Suppressor macrophage treated with lipopolysaccharide for 4 hours (primary cell): ENCODE measurements at places on chromosomes 11 and 22.

DNA sequence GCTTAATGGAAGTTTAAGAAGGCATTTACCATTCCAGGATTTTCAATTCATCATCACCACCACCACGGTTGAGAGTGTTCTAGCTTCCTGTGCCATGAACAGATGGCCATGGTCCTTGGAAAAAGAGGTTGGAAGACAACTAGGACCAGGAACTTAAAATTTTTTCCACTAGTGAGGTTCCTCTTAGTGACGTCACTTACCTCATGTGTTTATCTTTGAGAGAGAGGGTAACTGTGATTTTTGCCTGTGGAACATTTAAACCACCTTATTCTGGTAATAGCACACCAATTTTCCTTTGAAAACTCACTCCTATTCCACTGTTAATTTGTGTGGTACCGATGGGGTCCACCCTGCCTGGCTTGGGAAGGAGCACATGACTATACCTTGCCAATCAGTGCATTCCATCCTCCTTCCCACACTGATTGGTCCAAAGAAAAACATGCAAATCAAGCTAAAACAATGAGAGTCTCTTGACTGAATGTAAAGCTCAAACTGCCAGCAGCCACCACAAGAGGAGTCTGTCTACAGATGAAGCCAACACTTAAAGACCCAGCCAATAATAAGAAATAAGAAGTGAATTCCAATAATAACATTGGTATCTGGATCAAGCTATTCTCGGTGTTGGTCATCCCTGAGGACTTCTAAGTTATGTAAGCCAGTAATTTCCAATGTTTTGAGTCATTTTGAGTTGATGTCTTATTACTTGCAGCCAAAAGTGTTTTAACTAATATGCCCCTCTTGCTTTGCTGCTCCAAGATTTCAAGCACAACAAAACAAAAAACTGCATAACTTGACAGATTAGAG is 111.8 kb downstream of the MPPED2 start:
- DNase-seq, result no peak

- DNase-seq, result no peak
These were observed 19.8 kb downstream of the PTDSS2 start for GRCh38 chr11:469684-470560.

GRCh38 chr11:74460065-74460464 is 7.3 kb downstream of the KCNE3 start:
- DNase-seq, result no peak

GRCh38 chr11:14623036-14623435 is 20.6 kb upstream of the PDE3B start:
- DNase-seq, result no peak

DNA sequence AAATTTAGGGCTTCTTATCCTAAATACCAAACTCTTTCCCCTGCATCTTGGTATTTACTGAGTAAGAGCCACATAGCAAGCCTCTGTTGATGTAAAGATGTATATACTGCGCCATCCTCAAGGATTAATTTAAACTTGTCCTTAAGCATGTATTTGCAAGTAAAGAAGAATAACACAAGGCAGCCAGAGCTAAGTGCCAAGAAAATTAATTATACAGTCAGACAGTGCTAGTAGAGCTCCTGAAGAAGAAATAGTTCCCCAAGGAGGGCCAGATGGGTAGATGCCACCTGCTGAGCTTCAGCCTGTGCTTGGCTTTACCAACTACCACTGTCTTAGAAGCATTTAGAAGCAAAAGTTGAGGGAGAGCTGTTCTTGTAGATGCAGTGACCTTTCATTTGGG is 470.0 kb downstream of the BUD13 start:
- no peak for DNase-seq

DNA sequence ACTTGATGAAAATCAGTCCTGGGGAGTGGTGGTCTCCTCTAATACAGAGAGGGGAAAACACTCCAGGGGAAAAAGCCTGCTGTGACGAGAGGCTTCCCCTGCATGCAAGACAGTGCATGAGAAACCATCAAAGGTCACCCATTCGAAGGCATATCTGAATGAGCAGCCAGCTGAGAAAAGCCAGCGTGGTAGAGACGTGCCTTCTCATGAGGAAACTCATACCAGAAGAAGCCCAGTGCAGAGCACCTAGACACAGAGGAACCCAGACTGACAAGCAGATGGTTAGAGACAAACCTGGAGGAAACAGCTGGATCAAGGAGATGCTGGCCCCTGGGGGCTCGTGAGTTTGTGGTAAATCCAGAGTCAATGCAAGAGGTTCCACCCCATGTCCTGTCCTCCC is 534.8 kb downstream of the BRD1 start:
- DNase-seq, result no peak

DNA sequence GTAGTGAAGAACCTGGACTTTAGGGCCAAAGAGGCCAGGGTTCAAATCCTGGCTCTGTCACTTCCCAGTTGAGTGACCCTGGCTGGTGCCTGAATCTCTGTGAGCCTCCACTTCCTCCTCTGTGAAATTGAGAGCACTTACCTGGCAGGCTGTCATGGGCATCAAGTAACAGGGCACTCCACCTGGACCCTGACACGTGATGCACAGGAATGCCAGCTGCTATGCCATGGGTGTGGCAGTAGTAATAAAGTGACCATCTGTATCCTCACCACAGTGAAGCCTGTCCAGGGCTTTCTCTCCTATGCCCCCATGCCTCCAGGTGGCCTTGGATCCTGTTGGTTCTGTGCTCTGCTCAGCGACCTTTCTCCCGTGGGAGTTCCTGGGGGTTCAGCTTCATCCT is 29.8 kb upstream of the PPP6R3 start:
- DNase-seq, result no peak

DNA sequence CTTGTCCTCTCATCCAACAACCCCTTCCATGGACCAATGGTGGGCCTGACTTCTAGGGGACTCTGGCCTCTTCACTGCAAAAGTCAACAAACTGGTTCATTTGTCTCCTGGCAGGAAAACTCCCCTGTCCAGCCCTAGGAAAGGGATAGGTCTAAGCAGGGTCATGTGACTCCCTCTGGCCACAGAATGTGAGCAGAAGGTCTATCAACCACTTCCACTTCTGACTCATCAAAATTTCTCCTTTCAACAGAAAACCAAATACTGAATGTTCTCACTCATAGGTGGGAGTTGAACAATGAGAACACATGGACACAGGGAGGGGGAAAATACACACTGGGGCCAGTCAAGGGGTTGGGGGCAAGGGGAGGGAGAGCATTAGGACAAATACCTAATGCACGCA is 1.3 kb upstream of the ISX start:
- DNase-seq, result no peak

GRCh38 chr11:57641011-57641807 is 8.5 kb downstream of the YPEL4 start:
- peak; percentile 70 for DNase-seq
